Esophagus squamous epithelium (tissue), 5 donors: ENCODE measurements at places on chromosomes 5 and 9.

- DNase-seq = no peak
Measured at GRCh38 chr5:6462671-6463070, 14.0 kb downstream of the UBE2QL1 start.

DNA sequence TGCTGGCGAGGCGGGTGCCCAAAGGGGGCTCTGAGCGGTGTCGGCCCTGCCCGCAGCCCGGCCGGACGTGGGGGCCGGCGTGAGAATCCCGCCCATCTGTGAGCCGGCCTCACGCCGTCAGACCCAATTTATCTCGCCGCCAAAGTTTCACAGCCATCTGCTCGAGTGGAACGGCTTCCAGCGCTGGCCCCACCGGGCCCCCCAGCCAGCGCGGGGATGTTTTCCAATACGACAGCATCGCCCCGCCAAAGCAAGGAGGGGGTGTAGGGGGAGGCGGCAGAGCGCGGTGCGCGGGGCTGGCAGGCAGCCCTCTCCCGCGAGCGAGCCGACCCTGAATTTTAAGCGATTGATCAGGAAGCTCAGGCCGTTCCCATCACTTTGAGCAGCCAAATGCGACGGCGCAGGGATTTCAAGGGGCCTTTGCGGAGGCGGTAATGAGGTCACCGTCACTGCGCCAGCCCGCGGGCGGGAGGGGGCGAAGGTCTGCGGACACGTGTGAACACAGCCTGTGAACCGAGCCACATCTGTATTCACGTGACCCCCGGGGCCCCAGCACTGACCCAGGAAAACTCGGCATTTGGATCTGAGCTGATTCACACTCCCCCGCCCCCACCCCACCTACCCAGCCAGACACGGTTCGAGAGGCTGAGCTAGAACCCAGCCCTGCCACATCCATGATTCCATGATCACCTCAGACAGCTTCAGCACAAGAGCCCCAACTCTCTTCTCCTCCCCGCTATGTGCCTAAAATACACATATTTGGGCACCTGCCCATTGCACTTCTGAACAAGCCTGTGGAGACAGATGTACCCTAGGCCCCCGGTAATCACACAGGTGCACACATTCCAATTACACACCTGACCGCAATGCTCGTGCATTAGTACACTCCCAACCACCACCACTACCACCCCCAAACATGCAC, 47.8 kb upstream of the PSD2 start:
- no peak for DNase-seq

GRCh38 chr9:35510754-35511428, 21.0 kb downstream of the RUSC2 start:
- DNase-seq = no peak

- DNase-seq = no peak
Measured at GRCh38 chr9:129958796-129959195, 84.2 kb downstream of the FNBP1 start.

- DNase-seq = no peak
Measured at GRCh38 chr9:109574061-109574882, 76.2 kb upstream of the PTPN3 start.

DNA sequence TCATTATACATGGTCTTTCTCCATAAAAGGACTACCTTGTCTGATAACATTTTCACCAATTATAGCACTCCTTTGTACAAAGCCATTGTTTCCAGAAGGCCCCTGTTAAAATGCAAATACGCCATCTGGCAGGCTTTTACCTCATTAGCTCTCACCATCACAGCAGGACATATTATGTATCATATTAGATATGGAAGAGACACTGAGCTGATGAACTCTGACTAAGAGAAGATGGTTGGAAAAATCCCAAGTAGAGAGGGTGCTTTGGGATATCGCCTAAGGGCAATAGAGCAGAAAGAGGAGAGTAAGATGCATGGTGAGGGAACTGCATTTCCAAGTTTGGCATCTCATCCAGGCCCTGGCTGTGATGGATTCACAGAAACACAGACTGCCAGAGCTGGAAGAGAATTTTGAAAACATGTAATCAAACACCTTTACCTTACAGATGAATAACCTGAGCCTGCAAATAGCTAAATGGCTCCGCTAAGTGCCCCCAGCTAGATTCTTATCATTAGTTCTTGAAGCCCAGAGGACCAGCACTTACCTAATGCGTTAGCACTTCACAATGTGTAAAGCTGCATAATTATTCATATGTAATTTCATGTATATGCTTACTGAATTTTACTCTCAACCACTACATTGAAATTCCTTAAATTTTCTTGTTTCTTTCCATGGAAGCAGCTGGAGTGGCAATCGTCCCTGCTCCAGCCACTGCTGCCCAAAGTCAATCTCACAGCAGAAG, 393.6 kb upstream of the IZUMO3 start:
- no peak for DNase-seq

- no peak for DNase-seq
Measured at GRCh38 chr5:154110716-154111115, 71.9 kb downstream of the MFAP3 start.

DNA sequence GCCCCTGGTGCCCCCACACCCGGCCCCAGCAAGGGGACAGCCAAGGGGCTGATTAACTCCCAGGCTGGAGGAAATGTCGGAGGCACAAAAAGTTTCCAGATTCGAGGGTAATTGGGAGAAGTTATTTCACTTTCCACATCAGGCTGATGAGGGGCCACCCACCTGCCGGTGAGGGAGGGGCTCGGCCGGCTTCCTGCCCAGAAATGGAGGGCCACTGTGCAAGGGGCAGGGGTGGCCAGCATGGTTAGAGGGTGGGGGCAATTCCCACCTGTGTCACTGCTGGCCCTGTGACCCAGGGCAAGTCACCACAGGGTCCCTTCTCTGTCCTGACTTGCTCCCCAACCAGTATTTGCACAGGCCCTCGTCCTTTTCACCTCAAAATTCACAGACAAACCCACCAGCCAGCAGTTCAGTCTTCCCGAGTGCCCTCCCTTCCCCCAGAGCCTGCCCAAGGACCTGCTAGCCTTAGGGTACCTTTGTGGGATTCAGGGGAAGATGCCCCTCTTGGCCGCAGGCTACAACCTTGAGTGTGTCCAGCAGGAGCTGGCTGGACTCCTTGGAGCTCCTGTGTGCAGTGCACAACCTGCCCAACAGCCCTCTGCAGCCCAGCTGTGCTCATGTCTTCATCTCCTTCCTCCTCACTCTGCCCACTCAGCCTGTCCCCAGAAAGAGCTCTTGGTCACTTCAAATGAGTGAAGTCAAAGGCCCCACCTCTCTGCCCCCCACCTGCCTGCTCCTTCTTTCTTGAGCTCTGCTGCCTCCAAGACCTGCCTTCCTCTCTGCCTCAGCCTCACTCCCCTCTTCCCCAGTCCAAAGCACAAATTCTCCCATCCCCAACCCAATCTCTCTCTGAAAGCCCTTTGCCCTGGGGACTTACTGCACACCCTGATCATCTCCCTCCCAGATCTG, 130.5 kb downstream of the BARX1 start:
- no peak for DNase-seq

- DNase-seq = no peak
Measured at GRCh38 chr5:64074533-64074932, 91.1 kb upstream of the RNF180 start.

GRCh38 chr9:37436540-37436939, 14.0 kb downstream of the GRHPR start:
- DNase-seq = no peak

GRCh38 chr9:95504053-95504963, 12.5 kb downstream of the PTCH1 start:
- no peak for DNase-seq

GRCh38 chr9:26325444-26325829, 567.2 kb downstream of the CAAP1 start:
- DNase-seq = no peak

- no peak for DNase-seq
Measured at GRCh38 chr9:135883410-135884089, 23.8 kb downstream of the CAMSAP1 start.

DNA sequence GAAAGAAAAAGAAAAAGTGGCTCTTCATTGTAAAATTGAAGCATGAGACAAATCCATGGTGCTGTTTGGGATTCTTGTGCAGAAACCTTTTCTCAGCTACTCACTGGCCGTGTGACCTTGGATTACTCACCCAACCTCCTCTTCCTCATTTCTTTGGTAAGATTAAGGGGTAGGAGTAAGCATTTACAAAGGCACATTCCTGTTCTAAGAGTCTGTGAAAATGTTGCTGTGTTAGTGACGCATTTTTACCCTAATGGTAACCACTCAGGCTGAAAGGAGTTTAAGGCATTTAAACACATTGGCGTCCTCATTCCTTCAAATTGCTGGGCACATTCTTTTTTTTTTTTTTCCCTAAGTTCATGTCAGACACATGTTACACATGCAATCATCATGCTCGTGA, 4.3 kb downstream of the RAI14 start:
- DNase-seq = no peak

- no peak for DNase-seq
Measured at GRCh38 chr9:110124439-110124838, 83.5 kb downstream of the C9orf152 start.

GRCh38 chr5:38541174-38541725, 15.2 kb downstream of the LIFR start:
- DNase-seq = no peak

- DNase-seq = no peak
Measured at GRCh38 chr5:77569409-77569808, 69.1 kb downstream of the OTP start.

- DNase-seq = no peak
Measured at GRCh38 chr9:34577400-34578240, 11.9 kb downstream of the CNTFR start.

DNA sequence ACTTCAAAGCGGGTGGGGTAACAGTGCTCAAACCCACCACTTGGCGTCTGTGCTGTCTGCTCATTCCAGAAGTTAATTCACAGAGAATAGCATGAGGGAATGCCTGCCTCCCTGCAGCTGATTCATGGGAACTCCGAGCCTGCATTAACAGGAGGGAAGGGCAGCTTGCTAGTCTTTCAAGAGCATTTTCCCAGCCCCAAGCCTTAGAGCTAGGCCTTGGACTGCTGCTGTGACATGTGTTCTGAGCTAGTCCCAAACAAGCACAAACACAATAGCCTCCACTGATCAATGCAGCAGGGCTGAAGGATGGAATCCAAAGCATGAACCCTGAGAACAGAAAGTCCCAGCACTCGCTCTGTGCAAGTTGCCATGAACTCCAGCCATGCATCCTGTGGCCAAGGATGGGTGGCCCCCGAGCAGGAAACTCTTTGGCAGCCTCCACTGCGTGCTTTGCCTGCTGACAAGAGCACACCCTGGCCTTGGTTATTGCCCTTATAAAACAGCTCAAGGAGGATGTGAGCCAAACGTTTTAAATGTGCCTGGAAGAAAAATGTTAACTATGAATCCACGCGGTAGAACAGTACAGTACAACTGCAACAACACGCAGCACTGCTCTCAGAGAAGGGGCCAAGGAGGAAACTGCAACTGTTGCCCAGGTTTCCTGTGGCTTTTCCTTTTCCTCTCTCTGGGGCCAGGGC, 653.1 kb upstream of the KLF4 start:
- DNase-seq = no peak

- no peak for DNase-seq
Measured at GRCh38 chr5:140141241-140141640, 15.5 kb downstream of the IGIP start.

GRCh38 chr5:10262121-10262774, 12.2 kb downstream of the CCT5 start:
- no peak for DNase-seq

DNA sequence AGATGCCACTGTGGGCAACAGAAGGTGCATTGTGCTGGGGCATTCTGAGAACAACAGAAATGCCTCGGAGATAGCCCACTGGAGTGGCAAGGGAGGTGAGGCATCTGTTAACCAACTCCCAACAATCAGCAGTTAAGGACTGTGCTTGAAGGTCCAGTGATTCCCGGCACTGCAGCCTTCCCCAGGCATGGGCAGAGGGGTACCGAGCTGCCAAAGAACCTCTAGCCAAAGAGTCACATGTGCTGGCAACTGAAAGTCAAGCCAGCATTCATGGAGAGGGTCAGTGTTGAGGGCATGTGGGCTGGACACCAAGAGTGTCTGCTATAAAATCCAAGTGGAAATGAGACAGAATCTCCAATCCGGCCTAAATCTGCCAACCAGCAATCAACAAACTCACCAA, 149.6 kb downstream of the ASTN2 start:
- no peak for DNase-seq

DNA sequence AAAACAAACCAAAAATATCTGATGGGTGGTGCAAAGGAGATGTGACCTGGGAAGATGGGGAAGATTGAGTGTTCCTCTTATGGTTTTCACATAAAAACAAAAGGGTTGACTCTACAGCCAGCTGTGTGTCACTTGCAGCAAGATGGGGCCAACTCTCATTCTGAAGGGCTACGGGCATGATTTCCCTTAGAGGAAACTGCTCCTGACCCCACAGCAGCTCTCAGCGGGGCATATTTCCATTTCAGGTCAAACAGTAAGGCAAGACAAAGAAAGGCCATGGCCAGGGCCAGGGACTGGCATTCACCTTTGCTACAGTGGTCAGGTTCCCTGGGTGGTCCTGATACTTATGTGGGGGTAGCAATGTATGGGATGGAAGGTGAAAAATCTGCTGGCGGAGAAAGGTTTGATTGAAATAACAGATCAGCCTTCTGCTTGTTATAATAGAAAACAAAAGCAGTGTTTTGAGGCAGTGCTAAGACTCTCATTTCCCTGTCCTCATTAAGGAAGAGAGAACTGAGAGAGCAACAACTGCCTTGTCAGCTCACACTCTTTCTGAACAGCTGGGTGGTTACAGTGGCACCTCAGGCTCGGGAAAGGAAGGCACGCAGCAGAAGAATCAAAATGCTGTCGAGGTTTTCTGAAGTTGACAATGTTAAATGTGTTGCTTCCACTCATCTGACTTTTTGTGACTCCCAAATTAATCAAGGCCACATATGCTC, 120.7 kb upstream of the PCA3 start:
- DNase-seq = no peak
